NCI-H1048 (cell line): ENCODE measurements at places on chromosomes 6 and 20.

DNA sequence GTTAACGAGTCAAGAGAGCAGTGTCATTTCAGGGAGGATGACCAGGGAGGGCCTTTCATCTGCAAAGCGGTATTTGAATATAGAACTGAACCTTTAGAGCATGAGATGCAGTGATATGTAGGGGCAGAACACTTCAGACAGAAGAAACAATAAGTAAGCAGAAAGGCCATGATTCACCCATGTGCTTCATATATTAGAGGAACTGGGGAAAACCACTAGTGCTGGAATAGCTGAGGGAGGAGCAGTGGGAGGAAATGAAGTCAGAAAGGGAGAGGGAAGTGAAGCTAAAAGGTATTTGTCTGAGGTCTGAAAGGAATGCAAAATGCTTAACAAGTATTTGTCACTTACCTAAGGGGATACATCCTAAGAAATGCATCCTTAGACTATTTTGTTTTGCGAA, 391.2 kb downstream of the ADGRB3 start:
- no peak for DNase-seq

DNA sequence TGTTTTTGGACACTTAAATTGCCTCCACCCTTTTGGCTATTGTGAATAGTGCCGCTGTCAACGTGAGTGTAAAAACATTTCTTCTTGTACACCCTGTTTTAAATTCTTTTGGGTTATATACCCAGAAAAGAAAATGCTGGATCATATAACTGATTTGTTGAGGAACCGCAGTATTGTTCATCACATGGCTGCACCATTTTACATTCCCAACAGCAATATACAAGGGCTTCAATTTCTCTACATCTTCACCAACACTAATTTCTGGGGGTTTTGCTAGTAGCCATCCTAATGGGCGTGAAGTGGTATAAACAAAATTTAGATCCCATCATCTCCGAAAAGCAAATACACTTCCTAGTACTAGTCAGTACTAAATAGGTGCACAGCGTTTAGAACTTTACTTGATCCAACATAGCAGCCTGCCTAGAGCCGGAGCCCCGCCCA, 579 bp upstream of the BPHL start:
- DNase-seq: no peak

- DNase-seq: no peak
These were observed 74.8 kb upstream of the BMP2 start for GRCh38 chr20:6692566-6693173.

- no peak for DNase-seq
These were observed 54.3 kb upstream of the IYD start for GRCh38 chr6:150314230-150315188.
